ENCODE measurements at places on chromosomes 5 and 9.

GRCh38 chr5:115816226-115817081 is at the start of gene CDO1:
Gene CDO1, minus strand, starts transcription at chr5:115816659. Its CDS starts 262 bp downstream, at chr5:115816397.
- DNase-seq = no peak

DNA sequence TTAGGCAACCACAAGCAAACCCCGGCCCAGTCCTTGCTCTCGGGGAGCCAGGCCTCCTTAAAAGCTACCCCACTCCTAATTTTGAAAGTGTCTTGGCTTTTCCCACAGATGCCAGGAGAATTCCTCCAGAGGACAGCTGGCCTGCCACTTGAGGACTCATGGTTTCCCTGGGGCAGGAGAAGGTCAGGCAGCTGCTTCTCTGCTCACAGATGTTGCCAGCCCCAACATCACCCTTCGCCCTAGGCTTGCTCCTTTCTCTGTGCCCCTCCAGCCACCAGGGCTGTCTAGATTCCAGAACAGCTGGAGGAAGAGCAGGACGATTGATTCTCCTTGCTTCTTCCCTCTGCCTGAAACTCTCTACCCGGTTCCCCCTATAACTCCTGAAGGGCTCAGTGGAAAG is 8.5 kb downstream of the GGTA1 start:
- no peak for DNase-seq

GRCh38 chr5:81575924-81576323 is 175.0 kb downstream of the SSBP2 start:
- no peak for DNase-seq

DNA sequence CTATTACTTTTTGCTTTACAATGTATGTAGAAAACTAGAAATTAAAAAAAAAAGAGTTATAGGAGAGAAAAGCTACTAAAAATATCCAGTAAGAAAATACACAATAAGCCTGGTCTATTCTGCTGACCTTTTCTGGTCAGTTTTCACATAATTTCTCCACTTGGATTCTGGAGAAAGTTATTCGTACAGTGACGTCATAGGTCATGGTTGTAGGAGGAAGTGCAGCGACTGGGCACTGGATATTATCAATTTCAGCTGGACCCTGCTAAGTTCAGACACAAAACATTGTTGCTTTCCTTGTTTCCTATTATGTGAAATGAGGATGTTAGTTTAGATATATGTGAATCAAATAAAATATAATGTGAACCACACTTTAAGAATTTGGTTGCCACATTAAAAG is 201.2 kb downstream of the MTRR start:
- DNase-seq = no peak

DNA sequence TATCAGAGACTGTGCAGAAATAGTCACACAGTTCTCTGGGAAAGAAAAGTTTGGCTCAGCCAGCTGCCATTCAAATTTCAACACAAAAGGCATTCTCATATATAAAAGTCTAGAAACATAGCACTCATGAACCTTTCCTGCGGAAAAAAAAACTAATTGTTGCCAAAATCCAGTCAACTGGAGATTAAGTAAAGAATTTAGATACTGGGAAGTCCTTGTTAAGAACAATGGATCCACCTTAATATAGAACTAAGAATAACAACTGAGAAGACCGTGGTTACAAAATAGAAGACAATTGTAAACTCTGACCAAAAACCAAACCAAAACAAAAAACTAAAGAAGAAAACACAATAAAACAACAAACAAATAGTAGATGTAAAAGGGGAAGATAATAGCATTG is 238.8 kb upstream of the PCSK5 start:
- no peak for DNase-seq

GRCh38 chr9:98341157-98342097 is 86.0 kb upstream of the TBC1D2 start:
- no peak for DNase-seq

DNA sequence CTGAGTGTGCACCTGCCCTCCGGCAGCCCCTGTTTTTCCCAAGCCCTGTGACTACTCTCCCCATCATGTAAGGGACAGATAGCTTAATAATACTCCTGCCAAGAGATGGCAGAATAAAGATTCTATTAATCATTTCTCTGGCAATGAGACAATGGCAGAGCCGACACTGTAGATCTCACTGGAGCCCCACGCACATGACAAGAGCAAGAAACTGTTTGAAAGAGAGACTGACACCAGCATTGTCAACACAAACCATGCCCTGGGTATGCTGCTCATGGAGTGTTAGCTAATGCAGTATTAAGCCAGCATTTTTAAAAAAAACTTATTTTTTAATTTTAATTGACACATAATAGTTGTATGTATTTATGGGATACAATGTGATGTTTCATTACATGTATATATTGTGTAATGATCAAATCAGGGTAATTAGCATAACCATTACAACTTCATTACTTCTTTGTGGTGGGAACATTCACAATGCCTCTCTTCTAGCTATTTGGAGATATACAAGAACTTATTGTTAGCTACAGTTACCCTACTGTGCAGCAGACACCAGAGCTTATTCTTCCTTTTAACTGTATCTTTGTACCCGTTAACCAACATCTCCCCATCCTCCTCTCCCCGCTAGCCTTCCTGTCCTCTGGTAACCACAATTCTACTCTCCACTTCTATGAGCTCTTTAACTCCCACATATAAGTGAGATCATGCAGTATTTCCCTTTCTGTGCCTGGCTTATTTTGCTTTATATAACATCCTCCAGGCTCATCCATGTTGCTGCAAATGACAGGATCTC is 31.5 kb upstream of the SEMA4D start:
- no peak for DNase-seq

DNA sequence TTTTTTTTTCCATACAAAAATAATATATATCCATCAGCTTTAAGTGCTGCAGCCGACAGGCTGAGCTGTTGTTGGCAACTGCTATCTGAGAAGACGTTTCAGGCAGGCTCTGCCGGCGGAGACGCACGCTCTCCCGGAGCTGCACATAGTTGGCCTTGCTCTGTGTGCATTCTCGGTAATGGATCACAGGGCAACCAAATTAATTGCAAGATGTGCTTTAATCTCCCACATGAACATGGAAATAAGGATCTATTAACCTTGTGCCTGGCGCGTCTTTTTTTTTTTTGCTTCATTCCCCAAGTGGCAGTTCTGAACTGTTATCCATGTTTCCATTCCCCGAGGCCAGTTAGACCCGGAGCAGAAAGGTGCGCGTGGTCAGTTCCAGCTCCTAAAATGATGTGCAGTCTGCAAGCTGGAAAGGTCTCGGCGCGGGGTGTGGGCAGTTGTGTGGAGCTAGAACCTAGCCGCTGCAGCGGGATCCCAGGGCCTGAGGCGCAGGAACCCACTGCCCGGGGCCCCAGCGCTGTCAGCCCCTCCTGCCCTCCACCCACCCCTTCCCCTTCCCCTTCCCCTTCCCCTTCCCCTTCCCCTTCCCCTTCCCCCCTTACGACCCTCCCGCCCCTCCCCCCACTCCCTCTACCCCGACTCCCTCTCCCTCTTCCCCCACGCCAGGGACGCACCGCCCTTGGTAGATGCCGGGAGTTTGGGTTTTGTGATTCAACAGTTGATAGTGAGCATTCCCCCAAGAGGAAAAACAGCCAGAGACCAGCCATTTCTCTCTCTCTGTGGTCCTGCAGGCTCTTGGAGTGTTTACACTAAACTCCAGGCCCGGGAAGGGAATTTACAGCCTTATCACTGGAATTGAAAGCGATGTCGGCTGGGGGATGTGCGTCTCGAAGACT is 137.8 kb downstream of the CEP120 start:
- DNase-seq = no peak

GRCh38 chr5:177100714-177101121 is 14.0 kb downstream of the FGFR4 start:
- DNase-seq = no peak

- DNase-seq = no peak
Observed at GRCh38 chr5:142876817-142877216, 106.6 kb downstream of the ARHGAP26 start.

DNA sequence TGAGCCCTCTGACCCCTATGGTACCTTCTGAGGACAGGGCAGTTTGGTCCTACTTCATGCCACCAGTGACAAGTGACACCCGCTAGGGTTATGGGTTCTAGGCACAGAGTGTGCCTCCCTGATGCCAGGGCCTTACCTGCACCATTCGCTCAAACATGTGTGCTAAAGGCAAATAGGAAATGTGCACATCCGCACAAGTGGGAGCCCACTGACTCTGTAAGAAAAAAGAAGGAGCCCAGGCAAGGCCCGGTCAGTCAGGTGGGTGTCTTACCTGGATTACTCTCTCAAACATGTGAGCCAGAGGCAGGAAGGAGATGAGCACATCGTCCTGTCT is 29.1 kb upstream of the MEIKIN start:
- no peak for DNase-seq

GRCh38 chr9:71839668-71840067 is 71.3 kb downstream of the ABHD17B start:
- no peak for DNase-seq

DNA sequence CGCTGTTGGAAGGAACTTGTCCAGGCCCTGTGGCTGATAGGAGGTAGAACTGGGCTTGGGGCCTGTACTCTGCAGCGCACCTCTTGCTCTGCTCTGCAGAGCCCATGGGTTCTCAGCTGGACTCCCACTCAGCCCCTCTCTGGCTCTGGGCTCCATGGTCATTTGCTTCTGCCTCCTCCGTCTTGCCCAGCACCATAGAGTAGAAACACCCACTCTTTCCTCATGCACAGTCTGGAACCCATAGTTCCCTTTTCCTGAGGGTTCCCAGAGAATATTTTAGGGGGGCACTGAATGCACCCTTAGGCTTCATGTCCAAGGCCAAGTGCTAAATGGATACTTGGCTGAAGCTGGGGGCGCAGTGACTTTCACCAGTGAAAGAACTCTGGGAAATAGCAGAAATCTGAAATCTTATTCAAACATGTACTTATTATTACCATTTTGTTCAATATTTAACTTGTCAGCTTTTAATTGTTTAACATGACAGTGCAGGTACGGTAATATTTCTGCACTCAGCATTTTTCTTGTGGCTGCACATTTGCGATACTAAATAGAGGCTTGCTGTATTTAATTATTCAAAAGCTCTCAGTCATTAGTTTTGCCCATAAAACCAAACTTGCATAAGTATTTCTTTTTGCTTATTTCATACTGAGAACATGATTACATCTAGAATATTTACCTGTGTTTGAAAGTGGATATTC is 31.5 kb downstream of the GALNT12 start:
- DNase-seq = no peak

- no peak for DNase-seq
Observed at GRCh38 chr5:108696951-108697715, 50.6 kb upstream of the FER start.

DNA sequence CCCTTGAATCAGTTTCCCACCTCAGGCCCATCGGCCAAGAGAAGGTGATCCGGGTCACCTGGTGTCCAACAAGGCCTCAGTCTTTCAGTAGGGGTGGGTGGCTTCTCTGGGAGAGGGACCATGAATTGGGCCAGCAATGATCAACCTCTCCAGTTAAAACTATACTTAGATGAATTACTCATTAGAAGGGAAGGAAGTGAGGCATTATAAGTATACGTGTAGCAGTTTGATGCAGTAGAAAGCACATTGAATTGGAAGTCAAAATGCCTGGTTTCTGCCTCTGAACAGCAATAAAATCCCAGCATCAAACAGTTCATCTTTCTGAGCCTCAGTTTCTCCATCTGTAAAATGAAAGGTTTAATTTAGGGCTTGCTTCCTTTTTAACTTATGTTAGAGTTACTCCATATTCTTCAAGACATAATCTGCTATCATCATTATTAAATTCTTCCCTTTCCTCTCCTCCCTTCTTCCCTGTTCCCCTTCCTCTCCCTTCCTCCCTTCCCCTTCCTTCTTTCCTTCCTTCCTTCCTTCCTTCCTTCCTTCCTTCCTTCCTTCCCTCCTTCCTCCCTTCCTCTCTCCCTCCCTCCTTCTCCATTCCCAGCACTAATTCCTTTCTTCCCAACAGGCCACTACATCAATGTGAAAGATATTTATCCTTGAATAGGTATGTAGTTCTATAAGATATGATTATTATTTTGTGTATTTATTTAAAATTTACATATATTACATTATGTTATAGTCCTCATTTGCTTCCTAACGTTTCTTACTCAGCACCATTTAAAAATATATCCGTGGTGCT is 18.6 kb upstream of the TMEM174 start:
- no peak for DNase-seq

GRCh38 chr5:88688984-88689667 is 193.9 kb downstream of the MEF2C start:
- DNase-seq = no peak

DNA sequence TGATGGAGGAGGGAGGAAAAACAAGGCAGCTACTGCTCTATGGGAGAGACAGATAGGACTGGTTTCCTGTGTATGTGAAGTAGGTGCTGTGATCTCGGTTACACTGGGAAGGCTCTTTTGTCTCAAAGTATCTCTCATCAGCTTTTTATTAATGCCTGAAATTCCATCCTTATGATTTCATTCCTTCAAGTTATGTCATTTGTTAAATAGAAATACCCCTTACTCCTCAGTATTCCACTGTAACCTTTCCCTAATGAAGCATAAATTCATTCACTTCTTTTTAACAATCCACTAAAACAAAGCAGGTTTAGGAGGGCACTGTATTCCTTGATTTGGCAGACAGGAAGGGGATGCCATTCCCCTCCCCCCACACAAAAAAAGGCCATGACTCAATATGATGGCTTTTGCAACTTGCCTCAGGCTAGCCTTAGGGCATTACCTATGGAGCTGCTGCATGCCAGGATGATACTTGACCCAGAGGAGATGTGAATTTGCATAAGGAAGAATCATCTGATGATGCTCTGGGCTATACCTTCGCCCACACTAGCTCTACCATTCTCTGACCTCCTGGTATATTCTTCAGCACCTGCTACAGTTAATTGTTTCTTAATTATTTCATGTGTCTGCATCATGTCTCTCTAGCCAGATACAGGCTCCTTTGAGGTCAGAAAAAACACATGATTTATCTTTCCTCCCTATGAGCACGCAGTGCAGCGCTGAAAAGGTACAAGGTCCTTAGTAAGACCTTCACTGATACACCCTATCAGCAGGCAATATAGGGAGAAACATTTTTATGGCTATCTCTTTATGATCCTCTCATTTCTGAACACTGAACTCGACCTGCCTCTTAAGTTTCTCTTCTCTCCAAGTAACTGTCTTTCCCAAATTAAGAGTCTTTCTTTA is 26.3 kb downstream of the NR3C1 start:
- no peak for DNase-seq

GRCh38 chr5:38636626-38637025 is 80.2 kb upstream of the LIFR start:
- DNase-seq = no peak

DNA sequence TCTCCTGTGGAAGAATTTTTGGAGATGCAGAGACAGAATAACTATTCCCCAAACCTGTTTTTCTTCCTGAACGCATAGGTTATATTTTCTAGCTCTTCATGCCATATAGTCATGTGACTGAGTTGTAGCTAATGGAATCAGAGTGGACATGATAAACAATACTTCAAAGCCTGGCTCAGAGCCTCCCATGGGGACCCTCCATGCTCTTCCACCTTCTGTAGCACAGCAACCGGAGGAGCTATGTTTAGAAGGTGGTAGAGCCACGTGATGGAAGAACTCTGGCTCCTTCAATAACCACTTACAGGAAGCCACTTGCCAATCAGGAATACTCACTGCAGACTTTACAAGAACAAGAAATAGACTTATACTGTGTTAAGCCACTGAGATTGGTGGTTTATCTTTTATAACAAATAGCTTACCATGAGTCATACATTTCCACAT is 39.2 kb downstream of the NADK2 start:
- no peak for DNase-seq

- DNase-seq = no peak
Observed at GRCh38 chr5:146243247-146243646, 39.8 kb downstream of the RBM27 start.

GRCh38 chr5:135055396-135055795 is 21.4 kb upstream of the PITX1 start:
- DNase-seq = no peak

GRCh38 chr5:39209924-39210323 is 9.4 kb downstream of the FYB1 start:
- DNase-seq = peak; percentile 46

Data from stimulated activated CD4-positive, alpha-beta T cell treated with anti-CD3 and anti-CD28 coated beads, TNF-alpha, amount 100 ng/mL, for 1 hour (primary cell).